ENCODE measurements at places on chromosomes 4 and X.

DNA sequence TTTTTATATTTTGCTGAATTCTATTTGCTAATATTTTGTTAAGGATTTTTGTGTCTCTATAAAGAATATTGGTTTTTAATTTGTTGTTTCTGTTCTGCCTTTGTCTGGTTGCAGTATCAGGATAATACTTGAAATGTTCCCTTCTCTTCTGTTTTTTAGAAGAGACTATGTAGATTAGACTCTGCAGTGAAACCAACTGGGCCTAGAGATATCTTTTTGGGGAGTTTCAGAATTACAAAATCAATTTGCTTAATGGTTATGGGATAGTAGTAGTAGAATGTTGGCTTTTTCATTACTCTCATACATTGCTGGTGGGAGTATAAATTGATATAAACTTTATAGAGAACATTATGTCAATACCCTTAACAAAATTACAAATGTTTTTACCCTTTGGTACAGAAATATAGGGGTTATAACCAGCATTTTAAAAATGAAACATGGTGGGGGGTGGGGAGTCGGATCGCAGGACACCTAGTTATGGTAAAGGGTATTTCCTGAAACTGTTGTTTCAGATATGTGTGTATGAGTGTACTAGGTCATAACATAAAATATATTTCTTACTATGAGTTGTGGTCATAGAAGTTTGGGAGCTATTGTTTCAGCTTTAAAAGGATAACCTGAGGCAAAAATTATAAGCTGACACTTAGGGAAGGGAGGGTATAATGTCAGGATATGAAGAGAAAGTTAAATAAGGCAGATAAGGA is 29.0 kb downstream of the CLOCK start:
- no peak for DNase-seq

- no peak for DNase-seq
Measured at GRCh38 chr4:93751411-93751810, 77.1 kb upstream of the ATOH1 start.

DNA sequence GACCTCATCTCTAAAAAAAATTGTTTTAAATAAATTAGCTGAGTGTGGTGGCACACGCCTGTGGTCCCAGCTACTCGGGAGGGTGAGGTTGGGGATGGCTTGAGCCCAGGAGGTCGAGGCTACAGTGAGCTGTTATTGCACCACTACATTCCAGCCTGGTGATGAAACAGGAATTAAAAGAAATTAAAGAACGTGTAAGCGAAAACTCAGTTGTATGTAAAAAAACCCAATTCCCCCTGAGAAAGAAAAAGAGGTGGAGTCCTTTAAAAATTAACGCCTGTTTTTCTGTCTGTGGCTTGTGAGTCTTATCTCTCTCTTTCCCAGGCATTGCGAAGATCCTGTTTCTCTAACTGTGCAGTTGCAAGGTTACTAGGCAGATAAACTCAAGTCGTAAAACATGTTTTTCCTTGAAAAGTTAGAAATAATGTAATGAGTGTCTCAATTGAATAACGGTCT is 22.1 kb downstream of the EPGN start:
- DNase-seq, result no peak

DNA sequence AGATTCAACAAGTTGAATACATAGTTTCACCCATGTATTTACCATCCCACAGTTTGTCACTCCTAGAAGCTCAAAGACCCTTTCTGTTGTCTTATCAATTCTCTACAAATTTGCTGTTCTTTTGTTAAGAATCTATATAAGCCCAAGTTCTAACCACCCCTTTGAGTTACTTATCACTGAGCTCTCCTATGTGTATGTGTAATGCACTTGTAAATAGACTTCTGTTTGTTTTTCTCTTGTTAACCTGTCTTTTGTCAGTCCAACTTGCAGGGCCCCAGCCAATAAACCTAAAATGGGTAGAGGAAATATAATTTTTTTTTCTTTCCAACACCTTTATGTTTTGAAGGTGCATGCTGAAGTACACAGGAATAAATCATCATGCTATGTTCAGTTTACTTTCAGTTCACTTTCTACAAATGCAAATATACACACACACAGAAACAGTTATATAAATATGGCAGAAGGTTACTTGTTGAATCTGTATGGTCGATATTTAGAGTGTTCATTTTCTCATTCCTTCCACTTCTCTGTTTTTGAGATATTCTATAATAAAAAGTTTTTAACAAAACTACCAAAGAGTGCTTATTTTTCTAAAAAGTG is 22.3 kb upstream of the CLOCK start:
- no peak for DNase-seq

DNA sequence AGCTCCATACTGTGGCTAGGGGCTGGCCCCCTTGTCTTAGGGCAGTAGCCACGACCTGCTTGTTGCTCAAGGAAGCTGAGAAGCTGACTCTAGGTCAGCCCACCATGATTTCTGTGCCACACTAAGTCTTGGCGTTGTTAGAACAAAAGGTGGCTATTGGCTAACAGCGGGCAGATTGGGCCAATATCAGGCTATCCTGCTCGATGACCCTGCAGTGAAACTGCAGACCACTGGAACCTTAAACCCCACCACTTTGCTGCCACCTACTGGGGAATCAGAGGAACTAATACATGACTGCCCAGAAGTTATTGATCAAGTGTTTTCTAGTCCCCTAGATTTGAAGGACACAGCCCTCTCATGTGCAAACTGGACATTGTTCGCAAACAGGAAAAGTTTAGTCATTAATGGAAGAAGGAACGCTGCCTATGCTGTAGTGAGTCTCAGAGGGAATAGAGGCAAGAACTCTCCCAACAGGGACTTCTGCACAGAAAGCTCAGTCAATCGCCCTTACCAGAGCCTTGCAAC is 17.0 kb upstream of the PAPSS1 start:
- no peak for DNase-seq

DNA sequence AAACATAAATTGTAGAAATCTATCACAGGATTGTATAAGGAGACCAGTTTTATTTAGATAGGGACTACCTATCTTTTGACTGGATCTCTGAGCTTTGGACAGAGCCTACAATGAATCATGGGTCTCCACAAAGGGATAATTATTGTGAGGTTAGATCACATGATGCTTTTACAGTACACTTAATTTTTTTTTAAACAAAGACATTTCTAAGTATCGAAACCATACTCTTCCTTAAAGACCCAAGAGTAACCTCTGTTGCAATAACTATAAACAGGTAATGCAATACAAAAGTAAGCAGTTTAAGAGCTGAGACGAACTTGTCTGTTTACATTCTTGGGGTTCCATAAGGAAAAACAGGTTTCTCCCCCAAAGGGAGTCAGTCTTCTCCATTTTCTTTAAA is 64.3 kb upstream of the GABRE start:
- no peak for DNase-seq
